Cardiac septum (tissue), 1 donor: ENCODE measurements at places on chromosomes 2 and 18. TPM values are rescaled to one million over a fixed set of nuclear protein-coding genes. Genes with fewer than 3 reads are reported as not detected.

GRCh38 chr2:151391436-151391835 lies 18.3 kb upstream of the RIF1 start:
- no peak for DNase-seq

DNA sequence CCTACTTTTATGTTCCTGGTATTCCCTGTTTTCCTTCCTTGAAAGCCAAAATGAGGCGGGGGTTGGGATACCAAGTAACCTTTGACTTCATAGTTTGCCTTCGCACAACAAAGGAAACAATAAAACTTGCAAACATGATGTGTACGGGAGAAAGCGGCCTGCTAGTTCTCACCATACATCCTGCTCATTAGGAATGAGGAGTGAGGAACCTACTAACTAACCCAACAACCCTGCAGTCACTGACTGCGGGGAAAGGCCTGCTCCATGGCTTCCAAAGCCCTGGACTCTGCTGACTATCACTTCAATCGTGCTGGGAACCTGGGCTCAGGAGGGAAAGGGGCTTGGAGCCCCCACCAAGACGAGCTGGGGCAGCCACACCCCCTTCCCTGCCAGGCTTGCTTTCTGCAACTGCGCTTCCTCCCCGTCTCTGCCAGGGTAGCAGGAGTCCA lies 24.2 kb downstream of the RPL31 start:
- no peak for DNase-seq

- no peak for DNase-seq
These were observed 75.4 kb upstream of the KCNE4 start for GRCh38 chr2:222976521-222977061.

- DNase-seq = no peak
These were observed 956 bp downstream of the ESPNL start for GRCh38 chr2:238100821-238101771.

GRCh38 chr2:235430366-235431083 lies 63.3 kb upstream of the AGAP1 start:
- DNase-seq = no peak

- DNase-seq = no peak
These were observed 429.2 kb downstream of the FIGN start for GRCh38 chr2:163306647-163307046.

GRCh38 chr2:36770542-36771287 lies 74.2 kb downstream of the VIT start:
- no peak for DNase-seq

GRCh38 chr18:10100941-10101701 lies 187.3 kb downstream of the VAPA start:
- DNase-seq = no peak

The CERKL gene
- total RNA-seq = 0.11 TPM

The ACMSD gene
- total RNA-seq = not detected

The AMER3 gene
- total RNA-seq = not detected

The RUFY4 gene
- not detected for total RNA-seq
